Naive B cell (primary cell): ENCODE measurements at places on chromosomes 3 and 15. TPM values are rescaled to one million over a fixed set of nuclear protein-coding genes. Genes with fewer than 3 reads are reported as not detected.
A peak's percentile ranks its signal among the peaks of the same experiment; 100 is the strongest.

GRCh38 chr3:87354398-87354797 is 78.0 kb upstream of the POU1F1 start:
- no peaks in the 10 kb centered on the region for H3K4me1 ChIP-seq
- no peaks in the 10 kb centered on the region for H3K27me3 ChIP-seq
- H3K4me3 ChIP-seq, result no peak overlapping the region
- H3K36me3 ChIP-seq, result no peaks in the 10 kb centered on the region
- no peak overlapping the region for H3K27ac ChIP-seq

GRCh38 chr3:137347132-137347531 is 389.3 kb downstream of the IL20RB start:
- no peak for DNase-seq
- H3K4me3 ChIP-seq, result no peak overlapping the region
- H3K27ac ChIP-seq, result no peak overlapping the region
- H3K36me3 ChIP-seq, result no peaks in the 10 kb centered on the region
- no peaks in the 10 kb centered on the region for H3K4me1 ChIP-seq

DNA sequence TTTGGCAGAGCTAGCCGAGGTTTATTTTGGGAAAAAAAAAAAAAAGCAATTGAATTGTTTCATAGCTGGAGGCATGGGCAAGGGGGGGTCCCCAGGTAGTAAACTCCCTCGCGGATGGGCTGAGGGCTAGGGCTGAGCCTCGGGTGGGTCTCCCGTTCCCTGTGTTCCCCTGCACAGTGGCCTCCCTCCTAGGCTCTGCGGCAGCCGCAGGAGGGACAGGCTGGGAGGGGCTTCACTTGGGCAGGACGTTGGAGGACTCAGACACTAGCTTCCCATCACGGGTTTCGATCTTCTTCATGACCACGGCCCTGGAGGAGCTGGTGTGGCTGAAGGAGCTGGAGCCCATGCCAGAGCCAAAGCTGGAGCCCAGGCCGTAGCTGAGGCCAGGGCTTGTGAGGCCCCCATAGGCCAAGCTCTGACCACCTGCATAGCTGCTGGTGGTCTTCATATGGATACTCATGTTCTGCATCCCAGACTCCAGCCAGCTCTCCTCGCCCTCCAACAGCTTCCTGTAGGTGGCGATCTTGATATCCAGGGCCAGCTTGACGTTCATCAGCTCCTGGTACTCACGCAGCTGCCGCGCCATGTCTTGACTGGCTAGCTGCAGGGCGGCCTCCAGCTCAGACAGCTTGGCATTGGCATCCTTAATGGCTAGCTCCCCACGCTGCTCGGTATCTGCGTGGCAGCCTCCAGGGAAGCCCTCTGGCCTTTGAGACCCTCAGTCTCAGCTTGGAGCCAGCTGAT is 64.0 kb upstream of the CDAN1 start:
- no peaks in the 10 kb centered on the region for H3K27me3 ChIP-seq
- no peaks in the 10 kb centered on the region for H3K4me1 ChIP-seq
- DNase-seq, result no peak
- peaks cover 21% of the 10 kb centered on the region for H3K36me3 ChIP-seq

DNA sequence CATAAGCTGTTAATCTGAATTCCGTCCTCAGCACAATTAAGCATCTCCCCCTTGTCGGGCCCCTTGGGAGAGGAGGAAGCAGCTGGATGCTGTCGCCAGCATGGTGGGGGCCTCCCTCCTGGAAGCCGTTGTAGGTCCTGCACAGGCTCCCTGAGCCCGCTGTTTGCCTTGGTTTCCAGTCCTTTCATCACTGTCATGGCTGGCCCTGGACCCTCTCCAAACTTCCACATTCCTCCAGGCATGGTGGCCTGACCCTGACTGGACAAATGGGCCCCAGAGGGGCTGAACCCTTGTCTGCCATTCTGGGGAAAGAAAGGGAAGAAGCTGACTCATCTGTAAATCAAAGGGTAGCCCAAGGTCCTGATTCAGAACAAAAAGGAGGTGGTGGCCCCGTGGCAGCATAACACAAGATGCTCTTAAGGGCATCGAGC is 300.5 kb upstream of the LRRFIP2 start:
- no peak overlapping the region for H3K4me3 ChIP-seq
- H3K36me3 ChIP-seq, result no peaks in the 10 kb centered on the region
- DNase-seq, result no peak
- peaks cover 9% of the 10 kb centered on the region for H3K27me3 ChIP-seq

- no peak overlapping the region for H3K27ac ChIP-seq
- H3K27me3 ChIP-seq, result peaks cover 55% of the 10 kb centered on the region
- no peaks in the 10 kb centered on the region for H3K36me3 ChIP-seq
- DNase-seq, result no peak
- H3K4me3 ChIP-seq, result no peak overlapping the region
These were observed 139.7 kb upstream of the HES1 start for GRCh38 chr3:193996221-193996620.

DNA sequence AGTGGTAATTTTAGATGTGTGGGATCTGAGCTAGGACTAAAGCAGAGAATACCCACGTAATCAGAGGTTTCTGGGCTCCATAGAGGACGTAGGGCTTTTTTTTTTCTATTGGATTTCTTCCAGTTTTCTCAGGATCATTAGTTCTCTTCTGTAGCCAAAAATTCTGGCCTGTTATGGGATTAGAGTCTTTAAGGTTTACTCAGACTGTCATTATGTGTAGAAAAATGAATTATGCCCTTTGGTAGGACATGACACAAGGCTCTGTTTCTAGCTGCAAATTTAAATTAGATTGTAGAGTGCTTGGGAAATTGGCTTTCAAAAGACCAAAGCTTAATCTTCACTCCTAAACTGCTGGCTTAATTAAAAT is 1.9 kb downstream of the SETD5 start:
- peak overlapping the region; percentile 49 for H3K27ac ChIP-seq
- no peaks in the 10 kb centered on the region for H3K36me3 ChIP-seq
- H3K4me1 ChIP-seq, result peaks cover 70% of the 10 kb centered on the region

DNA sequence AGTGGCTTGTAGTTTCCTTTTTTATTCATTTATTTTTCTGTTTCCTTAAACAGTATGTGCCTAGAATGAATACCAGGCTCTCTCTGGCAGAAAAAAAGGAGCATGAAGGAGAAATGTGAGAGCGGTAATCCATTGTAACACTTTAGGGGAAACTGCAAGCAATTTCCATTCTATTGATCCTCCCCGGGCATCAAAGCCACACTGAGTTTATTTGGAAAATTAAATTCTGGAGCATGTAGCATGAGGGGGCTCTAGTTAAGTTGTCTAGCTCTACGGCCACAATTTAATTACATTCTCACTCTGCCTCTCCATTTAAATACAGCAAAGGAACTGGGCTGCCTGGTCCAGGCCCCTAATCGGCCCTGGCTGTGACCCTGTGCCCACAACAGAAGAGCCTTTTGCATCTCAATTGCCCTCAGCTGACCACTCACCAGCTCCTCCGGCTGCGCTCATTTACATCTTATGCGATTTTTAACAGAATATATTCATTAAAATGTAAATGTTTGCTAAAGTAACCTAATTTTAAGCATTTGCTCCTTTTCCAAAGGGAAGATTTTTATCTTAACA is 72.9 kb downstream of the MEGF11 start:
- no peaks in the 10 kb centered on the region for H3K36me3 ChIP-seq
- no peak for DNase-seq
- no peak overlapping the region for H3K4me3 ChIP-seq
- peaks cover 32% of the 10 kb centered on the region for H3K4me1 ChIP-seq

DNA sequence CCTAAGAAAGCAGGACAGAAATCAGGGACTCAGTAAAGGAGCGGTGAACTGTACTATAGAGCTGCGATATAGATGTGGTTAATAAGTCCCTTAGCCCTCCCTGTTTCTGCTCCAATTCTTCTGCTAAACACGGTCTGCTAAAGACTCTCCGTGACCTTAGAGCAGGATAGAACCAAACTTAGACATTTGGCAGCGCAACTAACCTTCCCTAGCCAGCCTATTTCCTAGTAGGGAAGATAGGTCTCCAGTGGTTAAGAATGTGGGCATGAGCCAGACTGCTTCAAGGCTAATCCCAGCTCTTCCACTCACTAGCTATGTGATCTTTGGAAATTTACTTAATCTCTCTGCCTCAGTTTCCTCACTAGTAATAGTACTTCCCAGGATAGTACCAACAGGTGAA is 193.6 kb upstream of the IL12A start:
- H3K27me3 ChIP-seq, result peaks cover 8% of the 10 kb centered on the region
- DNase-seq, result no peak
- H3K36me3 ChIP-seq, result no peaks in the 10 kb centered on the region

DNA sequence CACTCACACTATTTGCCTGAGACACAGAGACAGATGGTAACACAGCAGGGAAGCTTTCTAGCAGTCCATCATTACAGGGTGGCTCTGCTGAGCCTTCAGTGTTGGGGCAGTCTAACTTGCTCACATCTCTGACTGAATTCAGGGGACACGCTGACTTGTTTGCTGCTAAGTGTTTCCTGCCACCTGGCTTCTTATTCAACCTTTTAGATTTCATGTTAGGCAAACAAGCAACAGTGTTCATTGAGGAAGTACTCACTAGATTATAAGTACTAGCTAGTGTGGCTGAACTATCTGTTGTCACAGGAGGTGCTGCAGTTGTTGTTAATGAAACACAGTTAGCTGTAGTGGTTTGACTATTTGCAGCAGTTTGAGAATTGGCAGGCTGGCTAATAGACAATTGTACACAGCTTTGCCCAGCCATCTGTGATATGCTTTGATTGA is 37.3 kb downstream of the USF3 start:
- peaks cover 55% of the 10 kb centered on the region for H3K36me3 ChIP-seq
- H3K4me1 ChIP-seq, result peaks cover 93% of the 10 kb centered on the region
- peak overlapping the region; percentile 65 for H3K4me3 ChIP-seq
- H3K27me3 ChIP-seq, result no peaks in the 10 kb centered on the region
- DNase-seq, result peak; percentile 70

GRCh38 chr3:16513141-16514020 is at the start of gene RFTN1:
Gene RFTN1 (minus strand): TSS chr3:16513699. CDS start chr3:16493869, 19,830 bp downstream.
- peak within 1 kb of the TSS; percentile 98 for H3K27ac ChIP-seq
- DNase-seq, result peak; percentile 80
- H3K36me3 ChIP-seq, result no peaks in the 10 kb centered on the region
- H3K4me1 ChIP-seq, result peaks cover 85% of the 10 kb centered on the region

- peaks cover 8% of the 10 kb centered on the region for H3K27me3 ChIP-seq
- H3K27ac ChIP-seq, result no peak overlapping the region
- no peak for DNase-seq
- H3K36me3 ChIP-seq, result no peaks in the 10 kb centered on the region
- no peaks in the 10 kb centered on the region for H3K4me1 ChIP-seq
These were observed 89.5 kb downstream of the GADL1 start for GRCh38 chr3:30804984-30805383.

DNA sequence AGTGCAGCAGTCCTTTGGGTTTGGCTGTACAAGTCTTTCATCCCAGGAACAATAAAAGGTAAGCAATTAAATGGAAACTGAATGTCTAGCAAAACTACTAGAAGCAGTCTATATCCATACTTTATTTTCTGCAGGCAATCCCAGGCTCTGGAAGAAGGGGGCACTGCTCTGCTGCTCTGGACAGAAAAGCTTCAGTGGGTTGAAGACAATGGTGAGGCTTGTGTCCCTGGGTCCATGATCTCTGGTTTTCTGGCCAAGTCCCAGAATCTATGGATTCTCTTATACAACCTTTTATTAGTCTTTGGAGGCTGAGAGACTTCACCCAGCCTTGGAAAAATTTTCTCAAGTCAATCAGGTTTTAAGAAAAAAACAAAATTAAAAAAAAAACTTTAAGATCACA is 35.6 kb downstream of the SCAP start:
- H3K27me3 ChIP-seq, result no peaks in the 10 kb centered on the region
- H3K4me3 ChIP-seq, result no peak overlapping the region
- peaks cover 14% of the 10 kb centered on the region for H3K36me3 ChIP-seq
- no peak for DNase-seq

- no peak overlapping the region for H3K27ac ChIP-seq
- H3K4me3 ChIP-seq, result no peak overlapping the region
These were observed 1064.3 kb upstream of the EPHA6 start for GRCh38 chr3:95750097-95750496.

DNA sequence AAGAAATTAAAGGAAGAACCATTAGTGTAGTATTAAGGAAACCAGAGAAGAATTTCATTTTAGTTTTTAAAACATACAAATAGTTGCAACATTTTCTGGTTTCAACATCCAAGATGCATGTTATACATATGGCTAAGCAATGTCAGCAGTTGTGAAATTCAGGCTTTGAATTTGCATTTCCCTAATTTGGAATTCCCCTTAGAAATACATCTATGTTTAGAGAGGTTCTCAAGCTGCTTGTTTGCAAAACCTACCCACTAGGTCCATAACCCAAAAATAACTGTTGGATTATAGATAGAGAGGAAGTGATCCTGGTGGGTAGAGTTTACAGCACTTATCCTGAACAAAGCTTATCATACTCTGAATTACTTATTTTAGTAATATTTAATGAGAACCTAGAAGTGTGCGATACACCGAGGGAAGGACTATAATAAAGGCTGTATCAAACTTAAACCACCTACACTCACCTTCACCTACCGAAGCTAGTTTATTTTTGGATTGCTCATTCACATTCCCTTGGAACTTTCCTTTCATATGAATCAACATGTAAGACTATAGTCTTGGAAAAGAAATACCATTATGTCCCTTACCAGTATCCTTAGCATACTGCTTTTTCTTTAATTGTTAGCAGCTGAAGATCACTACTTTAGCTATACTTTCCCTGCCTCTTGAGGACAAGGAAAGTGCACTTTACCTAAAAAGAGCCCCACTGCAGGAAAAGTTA is 60.6 kb downstream of the CHAC1 start:
- peaks cover 19% of the 10 kb centered on the region for H3K4me1 ChIP-seq
- peak; percentile 2 for DNase-seq
- no peak overlapping the region for H3K27ac ChIP-seq
- H3K4me3 ChIP-seq, result no peak overlapping the region

DNA sequence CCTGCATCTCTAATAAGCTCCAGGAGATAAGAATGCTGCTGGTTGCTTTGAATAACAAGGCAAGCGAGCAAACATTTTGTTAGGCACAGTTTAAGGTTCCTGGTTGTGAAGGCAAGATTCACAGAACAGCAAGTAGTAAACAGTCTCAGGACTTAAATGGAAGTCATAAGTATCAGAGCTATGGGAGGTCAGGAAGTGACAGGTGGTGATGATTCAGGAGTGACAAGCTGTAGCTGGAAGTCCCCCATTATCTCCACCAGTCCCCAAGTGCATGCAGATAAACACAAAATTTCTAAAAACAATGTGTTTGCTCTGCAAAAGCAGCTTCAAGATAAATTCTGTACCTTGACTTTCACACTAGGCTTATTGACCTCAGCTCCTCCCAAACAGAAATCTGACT is 3.3 kb downstream of the FETUB start:
- no peak overlapping the region for H3K4me3 ChIP-seq
- H3K4me1 ChIP-seq, result no peaks in the 10 kb centered on the region
- H3K27ac ChIP-seq, result no peak overlapping the region

- peaks cover 12% of the 10 kb centered on the region for H3K4me1 ChIP-seq
- DNase-seq, result no peak
- no peaks in the 10 kb centered on the region for H3K36me3 ChIP-seq
- no peaks in the 10 kb centered on the region for H3K27me3 ChIP-seq
- no peak overlapping the region for H3K27ac ChIP-seq
- no peak overlapping the region for H3K4me3 ChIP-seq
These were observed 149.3 kb upstream of the MEF2A start for GRCh38 chr15:99416191-99417188.

The P2RY12 gene
- 1.0 TPM for polyA plus RNA-seq

The SLC22A13 gene
- 0.29 TPM for polyA plus RNA-seq

The ECE2 gene
- polyA plus RNA-seq, result not detected

The PLXNA1 gene
- polyA plus RNA-seq, result not detected

The RASGRF1 gene
- polyA plus RNA-seq, result 0.25 TPM
